Effector memory CD4-positive, alpha-beta T cell (primary cell): ENCODE measurements at places on chromosomes 7 and 10.

DNA sequence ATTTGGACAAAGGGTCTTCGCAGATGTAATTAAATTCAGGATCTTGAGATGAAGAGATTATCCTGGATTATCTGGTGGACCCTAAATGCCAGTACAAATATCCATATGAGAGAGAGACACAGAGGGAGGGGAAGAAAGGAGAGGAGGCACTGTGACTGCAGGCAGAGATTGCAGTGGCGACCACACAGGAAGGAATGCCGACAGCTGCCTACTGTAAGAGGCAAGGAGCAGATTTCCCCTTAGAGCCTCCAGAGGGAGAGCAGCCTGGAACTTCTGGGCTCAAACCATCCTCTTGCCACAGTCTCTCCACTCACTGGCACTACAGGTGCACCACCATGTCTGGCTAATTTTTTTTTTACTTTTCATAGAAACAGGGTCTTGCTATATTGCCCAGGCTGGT lies 152.3 kb downstream of the SDK1 start:
- no peak overlapping the region for H3K27ac ChIP-seq
- H3K27me3 ChIP-seq, result no peaks in the 10 kb centered on the region
- H3K36me3 ChIP-seq, result no peaks in the 10 kb centered on the region
- no peak overlapping the region for H3K4me3 ChIP-seq
- no peaks in the 10 kb centered on the region for H3K4me1 ChIP-seq

- H3K4me1 ChIP-seq, result no peaks in the 10 kb centered on the region
- H3K27ac ChIP-seq, result no peak overlapping the region
- H3K4me3 ChIP-seq, result no peak overlapping the region
- H3K36me3 ChIP-seq, result no peaks in the 10 kb centered on the region
- DNase-seq, result no peak
Observed at GRCh38 chr7:28761505-28761904, 196.6 kb downstream of the TRIL start.

DNA sequence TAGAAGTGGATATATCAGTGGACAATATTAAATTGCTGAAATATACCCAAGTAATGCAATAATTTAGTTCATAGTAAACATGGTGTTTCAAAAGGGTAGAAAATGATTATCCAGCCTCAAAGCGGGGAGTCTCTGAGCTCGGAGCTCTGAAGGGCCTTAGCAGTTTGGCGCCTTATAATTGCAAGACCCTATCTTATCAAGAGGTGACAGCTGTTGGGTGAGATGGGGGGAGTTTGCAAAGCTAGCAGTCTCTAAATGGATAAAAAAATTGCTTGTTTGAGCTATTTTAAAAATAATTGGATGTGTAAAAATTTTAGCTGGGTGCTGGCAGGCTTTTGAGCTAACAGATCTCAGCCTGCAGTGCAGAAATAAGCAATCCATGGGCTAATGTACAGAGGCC lies 219.2 kb downstream of the CCSER2 start:
- H3K27ac ChIP-seq, result no peak overlapping the region
- no peaks in the 10 kb centered on the region for H3K36me3 ChIP-seq
- no peaks in the 10 kb centered on the region for H3K4me1 ChIP-seq
- no peak for DNase-seq
- no peak overlapping the region for H3K4me3 ChIP-seq
- H3K27me3 ChIP-seq, result no peaks in the 10 kb centered on the region

GRCh38 chr7:64688988-64689387 lies 23.1 kb downstream of the ZNF107 start:
- no peaks in the 10 kb centered on the region for H3K27me3 ChIP-seq
- H3K36me3 ChIP-seq, result peaks cover 29% of the 10 kb centered on the region
- H3K27ac ChIP-seq, result no peak overlapping the region
- no peak for DNase-seq
- H3K4me1 ChIP-seq, result no peaks in the 10 kb centered on the region

DNA sequence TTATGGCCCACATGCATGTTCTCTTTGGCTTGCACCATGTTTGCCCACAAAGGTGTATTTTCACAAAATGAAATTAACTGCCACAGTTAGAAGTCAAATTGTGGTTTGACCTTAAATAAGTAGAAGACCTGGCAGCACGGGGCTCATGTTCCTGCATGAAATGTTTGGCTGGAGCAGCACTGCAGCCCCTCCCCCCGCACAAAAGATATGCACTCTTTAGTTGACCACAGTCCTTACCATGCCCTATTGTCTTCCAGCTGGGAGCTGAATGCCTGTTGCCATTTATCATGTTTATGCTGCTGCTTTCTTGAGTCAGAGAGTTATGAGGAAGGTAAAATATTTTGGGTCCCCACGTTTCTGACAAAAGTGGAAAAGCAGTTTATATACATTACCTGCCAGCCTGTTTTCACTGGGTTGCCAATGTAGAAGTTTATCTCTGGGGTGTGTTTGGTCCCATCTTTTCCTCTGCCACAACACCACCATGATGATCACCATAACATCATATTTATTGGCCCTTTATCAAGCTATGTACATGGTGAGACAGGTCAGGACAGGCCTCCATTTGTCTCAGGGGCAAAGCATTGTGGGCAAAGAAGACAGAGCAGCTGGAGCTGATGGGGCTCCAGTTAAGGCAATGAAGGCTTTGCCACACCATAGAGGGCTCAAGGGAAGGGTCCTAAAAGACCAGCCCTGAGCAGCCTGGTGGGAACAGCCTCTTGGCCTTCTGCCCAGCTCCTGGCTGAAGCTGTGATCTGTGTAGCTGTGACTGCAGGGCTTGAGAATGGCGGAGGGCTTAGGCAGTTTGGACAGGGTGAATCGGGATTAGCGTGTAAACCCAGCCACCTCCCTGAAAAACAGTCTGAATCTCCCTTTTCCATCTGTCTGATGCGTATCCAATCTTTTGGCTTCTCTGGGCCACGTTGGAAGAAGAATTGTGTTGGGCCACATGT lies 5.4 kb downstream of the PRF1 start:
- DNase-seq, result no peak
- H3K27me3 ChIP-seq, result no peaks in the 10 kb centered on the region
- peaks cover 16% of the 10 kb centered on the region for H3K4me1 ChIP-seq
- peaks cover 18% of the 10 kb centered on the region for H3K36me3 ChIP-seq
- H3K27ac ChIP-seq, result no peak overlapping the region
- no peak overlapping the region for H3K4me3 ChIP-seq

DNA sequence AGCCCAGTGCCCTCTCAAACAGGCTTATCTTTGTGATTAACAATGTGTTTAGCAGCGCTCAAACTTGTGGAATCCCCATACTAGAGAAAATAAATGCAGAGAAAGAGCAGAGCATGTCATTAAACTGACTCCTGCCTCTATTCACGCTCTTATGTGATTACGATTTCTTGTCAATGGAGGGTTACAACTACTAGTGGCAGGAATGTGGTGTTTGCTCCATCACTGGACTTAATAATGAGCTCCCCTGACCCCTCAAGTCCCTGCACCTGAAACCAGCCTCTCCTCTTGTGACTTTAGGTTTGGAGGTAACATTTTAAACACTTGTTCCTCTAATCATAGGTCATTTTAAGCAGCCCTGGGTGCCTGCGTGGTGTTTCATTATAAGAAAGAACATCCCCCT lies 121.9 kb downstream of the PLPP4 start:
- H3K4me1 ChIP-seq, result no peaks in the 10 kb centered on the region
- no peaks in the 10 kb centered on the region for H3K27me3 ChIP-seq
- no peaks in the 10 kb centered on the region for H3K36me3 ChIP-seq
